ENCODE measurements at places on chromosomes 13 and 19.

GRCh38 chr19:42228641-42229040 lies 8.5 kb downstream of the ZNF526 start:
- no peak for DNase-seq

DNA sequence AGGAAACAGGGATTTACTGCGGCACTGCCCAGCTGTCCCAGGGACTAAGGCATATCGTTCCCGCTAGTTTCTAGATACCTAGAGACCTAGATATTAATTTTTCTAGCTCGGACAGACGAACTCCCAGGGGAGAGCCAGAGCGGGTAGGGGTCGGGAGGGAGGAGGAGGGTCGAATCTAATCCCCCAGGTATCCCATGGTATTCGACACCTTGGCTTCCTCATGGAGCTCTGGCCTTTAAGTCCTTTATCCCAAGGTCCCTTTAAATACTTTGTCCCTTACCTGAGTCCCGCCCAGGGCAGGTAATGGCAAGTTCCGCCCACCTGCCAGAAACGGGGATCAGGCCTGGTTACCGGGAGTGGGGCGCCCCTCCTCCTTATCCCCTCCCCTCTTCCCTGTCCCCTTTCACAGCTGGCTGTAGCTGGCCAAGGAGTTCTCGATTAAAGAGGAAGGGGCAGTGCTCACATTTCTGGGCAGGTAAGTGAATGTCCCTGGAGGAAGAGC lies at the start of gene PRRG2:
Gene PRRG2 (plus strand): TSS at position 310 of the 502 bp plus-strand sequence. CDS start 1,904 bp downstream, outside the sequence.
- no peak for DNase-seq

DNA sequence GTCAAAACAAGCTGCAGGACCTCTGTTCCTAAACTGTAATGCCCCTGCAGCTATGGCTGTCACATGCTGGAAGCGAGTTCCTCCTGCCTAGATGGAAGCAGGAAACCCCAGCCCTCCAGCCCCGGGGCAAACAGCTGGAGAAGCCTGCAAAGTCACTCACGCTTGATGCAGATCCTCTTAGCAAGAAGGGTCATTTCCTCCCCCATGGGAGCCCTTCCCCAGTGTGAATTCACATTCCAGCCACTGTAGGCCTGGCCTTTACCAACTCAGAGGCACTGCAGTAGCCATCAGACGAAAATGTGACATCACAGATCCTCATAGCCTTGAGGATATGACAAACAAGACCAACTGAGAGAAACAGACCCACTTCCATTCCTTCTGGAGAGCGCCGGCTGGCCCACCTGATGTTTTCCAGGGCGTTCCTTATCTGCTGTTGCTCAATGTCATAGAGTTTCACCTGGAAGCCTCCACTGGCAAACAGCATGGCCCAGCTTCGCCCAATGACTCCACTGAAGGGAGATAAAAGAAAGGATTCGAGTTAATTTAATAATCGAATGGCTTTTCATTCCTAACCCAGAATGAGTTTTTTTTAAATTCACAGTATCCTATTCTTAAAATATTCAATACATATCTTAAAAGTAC lies 13.5 kb downstream of the CRYL1 start:
- no peak for DNase-seq

DNA sequence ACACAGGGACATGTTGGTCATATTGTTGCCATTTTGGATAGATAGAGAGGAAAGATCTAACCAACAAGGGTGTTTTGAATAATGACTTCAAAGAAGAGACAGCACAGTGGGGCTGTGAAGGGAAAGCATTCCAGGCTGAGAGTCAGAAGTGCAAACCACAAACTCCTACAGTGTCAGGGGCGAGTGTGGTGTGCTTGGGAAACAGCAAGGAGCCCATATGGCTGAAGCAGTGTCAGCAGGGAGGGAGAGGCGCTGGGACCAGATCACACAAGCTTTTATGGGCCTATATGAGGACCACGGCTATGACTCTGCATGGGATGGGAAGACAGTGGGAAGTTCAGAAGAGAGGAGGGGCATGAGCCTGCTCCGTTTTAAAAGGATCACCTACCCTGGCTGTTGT lies 166.4 kb downstream of the MYO16 start:
- DNase-seq, result no peak

DNA sequence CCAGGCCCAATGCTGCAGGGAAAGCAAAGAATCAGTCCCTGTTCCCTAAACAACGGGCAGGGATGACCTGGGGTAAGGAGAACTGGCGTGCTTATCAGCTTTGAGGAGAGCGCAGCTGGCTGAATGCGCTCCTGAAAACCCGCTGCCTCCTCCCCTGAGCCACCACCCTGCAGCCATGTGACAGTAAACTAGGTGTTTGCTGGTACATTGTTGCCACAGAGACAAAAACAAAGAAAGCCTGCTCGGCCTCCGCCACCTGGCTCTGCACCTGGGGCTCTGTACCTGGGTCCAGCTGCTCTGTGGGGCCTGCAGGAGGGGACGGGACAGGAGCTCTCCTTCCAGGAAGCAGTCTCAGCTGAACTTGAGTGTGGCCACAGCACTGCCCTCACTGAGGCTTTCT lies 21.8 kb downstream of the MCF2L start:
- DNase-seq, result no peak

GRCh38 chr19:46079576-46079975 lies 38.8 kb upstream of the IGFL4 start:
- no peak for DNase-seq

DNA sequence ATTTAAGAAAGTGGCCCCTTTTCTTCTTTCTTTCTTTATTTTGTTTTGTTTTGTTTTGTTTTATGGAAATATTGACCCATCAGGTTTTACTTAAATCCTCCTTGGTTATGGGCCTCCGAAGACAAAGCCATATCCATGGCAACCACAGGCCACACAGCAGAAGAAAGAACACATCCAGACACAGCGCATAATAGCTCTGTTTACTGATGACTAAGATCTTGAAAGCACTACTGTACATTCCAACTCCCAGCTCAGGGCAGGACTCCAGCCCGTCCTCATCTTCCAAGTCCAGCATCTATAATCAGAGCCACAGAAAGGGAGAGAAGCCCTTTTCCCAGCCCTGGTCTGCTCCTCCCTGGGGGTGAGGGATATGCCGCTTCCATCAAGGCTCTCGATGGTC lies 84.3 kb downstream of the NUFIP1 start:
- DNase-seq, result no peak

GRCh38 chr19:15874821-15875474 lies 22.9 kb downstream of the CYP4F2 start:
- DNase-seq, result no peak

DNA sequence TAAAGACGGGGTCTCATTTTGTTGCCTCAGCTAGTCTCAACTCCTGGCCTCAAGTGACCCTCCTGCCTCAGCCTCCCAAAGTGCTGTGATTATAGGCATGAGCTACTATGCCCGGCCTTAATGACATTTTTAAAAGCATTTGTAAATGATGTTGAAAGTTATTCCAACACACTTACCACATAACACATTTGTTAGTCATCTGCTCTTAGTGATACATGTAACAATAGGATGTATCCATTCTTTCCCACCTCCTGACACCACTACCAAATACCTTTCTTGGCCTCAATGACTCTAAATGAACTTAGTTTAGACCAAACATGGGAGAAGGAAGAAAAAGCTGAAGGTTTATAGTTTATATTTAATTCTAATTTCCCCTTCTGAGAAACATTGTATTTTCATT lies 59.8 kb upstream of the MEDAG start:
- DNase-seq, result no peak

- DNase-seq, result no peak
These were observed 6.2 kb downstream of the RPL28 start for GRCh38 chr19:55391702-55392615.

DNA sequence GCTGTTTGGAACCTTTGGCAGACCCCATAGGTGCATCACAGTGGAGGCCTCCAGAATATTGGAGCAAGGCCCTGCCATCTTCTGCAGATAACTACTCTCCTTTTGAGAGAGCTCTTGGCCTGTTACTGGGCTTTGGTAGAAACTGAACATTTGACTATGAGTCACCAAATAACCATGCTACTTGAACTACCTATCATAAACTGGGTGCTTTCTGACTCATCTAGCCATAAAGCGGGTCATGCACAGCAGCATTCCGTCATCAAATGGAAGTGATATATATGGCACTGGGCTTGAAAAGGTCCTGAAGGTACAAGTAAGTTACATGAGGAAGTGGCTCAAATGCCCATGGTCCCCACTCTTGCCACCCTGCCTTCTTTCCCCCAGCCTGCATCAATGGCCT lies 782.5 kb upstream of the SLITRK6 start:
- no peak for DNase-seq

GRCh38 chr13:108950333-108951010 lies 321.1 kb downstream of the MYO16 start:
- no peak for DNase-seq

DNA sequence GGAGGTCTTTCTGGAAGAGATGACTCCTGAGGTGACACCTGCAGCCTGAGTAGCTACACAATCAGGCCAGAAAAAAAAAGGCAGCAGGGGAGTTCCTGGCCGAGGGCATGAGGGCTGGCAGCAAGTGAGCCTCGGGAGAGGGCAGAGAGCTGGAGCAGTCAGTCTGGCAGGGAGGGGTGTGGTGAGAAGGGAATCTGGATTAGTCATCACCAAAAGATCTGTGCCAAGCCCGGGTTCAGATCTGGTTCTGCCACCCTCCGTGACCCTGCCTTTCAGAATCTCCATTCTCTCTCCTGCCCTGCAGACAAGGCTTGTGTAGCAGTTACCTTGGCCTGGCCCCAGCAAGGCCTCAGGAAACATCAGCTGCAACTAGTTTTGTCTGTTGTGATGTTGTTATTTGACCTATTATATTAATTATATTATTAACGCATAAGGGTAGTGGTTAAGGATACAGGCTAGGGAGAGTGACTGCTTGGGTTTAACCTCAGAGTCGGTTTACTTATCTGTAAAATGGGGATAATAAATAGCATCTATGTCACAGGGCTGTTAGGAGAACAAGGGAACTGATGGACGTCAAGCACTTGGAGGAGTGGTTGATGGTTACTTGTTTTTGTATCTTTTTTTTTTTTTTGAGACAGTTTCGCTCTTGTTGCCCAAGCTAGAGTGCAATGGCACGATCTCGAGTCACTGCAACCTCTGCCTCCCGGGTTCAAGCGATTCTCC lies 2.7 kb upstream of the CAPNS1 start:
- no peak for DNase-seq

- DNase-seq, result no peak
These were observed 12.2 kb downstream of the CERS1 start for GRCh38 chr19:18883526-18884304.

GRCh38 chr19:2306281-2306806 lies 1.6 kb downstream of the LINGO3 start:
- DNase-seq, result no peak

DNA sequence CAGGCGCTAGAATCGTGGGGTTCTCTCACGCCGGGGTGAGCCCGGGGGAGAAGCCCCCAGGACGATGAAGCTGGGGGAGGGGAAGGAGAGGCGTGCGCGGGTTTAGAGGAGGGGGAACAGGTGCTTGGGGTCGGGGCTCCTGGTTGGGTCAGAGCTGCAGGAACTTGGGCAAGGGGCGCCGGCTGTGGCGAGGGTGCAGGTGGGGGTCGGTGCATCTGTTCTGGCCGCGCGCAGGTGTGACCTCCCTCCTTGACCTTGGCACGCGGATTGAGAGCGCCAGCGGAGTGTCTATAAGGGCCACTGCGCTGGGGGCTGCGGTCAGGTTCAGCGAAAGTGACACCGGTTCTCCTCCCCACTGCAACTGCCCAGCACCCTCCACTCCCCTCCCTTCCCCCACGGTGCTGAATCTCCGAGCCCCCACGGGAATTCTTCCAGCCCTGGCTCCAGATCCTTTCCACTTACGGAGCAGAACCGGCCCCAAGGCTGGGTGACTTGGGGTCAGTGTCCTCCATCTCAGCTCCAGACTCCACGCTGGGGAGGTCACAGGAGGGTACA lies 618 bp downstream of the TMEM38A start:
- no peak for DNase-seq

DNA sequence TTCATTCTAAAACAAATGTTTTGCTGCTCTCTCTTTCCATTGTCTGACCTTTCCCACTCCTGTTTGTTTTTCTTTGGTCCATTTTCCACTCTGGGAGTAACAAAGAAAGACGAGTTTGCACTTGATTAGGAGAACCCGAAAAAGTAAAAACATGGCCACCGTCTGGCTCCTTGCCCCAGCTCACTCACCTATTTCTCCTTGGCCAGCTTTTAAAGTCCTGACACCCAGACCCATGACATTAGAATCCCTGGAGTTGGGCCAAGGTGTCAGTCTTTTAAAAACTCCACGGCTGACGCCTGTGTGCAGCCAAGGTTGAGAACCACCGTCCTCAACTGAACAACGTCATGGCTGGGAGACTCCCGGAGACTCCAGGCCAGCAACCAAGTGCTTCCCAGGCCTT lies 63.6 kb upstream of the FLT1 start:
- DNase-seq, result no peak

DNA sequence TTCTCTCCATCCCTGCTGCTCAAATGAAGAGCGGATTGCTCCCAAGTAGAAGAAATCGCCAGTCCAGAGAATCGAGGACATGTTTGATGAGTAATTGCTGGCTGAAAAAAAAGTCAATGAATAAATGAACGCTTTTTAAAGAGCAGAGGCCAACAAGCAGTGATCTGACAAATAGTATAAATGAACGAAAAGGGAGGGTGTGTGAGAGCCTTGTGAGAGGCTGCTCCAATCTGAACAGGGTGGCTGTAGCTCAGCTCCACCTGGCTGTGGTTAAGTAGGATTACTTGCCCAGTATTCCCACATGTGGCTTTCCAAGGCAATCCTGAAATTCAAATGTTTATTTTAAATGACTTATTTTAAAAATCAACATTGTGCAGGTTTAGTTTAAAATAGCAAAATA lies 117.1 kb downstream of the TSHZ3 start:
- no peak for DNase-seq

Measured in CD4-positive, alpha-beta T cell treated with Interleukin-10 for 1 hour (primary cell).